Activated naive CD4-positive, alpha-beta T cell treated with anti-CD3 and anti-CD28 coated beads for 36 hours (primary cell): ENCODE measurements at places on chromosomes 4 and X. TPM values are rescaled to one million over a fixed set of nuclear protein-coding genes. Genes with fewer than 3 reads are reported as not detected.

GRCh38 chr4:182074139-182074538 lies 169.1 kb upstream of the TENM3 start:
- DNase-seq = no peak
- H3K4me1 ChIP-seq = no peaks in the 10 kb centered on the region
- no peaks in the 10 kb centered on the region for H3K36me3 ChIP-seq
- no peak overlapping the region for H3K4me3 ChIP-seq
- peaks cover 2% of the 10 kb centered on the region for H3K27me3 ChIP-seq

DNA sequence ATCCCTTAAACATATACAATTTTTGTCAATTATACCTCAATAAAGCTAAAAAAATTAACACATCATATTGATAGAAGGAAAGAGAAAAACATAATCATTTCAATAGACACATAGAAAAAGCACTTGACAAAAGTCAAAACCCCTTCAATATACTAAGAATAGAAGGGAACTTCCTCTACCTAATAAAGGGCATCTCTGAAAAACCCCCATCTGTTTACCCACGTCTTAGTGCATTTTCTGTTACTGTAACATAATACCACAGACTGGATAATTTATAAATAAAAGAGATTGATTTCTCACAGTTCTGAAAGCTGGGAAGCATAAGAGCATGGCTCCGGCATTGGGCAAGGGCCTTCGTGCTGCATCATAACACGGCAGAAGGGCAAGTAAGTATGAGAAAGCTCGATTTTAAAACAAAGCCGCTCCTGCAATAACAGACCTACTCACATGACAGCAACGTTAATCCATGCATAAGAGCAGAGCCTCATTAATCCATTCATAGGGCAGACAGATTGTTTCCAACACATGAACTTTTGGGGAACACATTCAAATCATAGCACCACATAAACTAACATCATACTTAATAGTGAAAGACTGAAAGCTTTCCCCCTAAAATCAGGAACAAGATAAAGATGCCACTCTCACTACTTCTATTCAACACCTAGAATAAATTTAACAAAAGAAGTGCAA lies 15.7 kb downstream of the STEEP1 start:
- H3K4me3 ChIP-seq = no peak overlapping the region
- no peak for DNase-seq
- no peaks in the 10 kb centered on the region for H3K27me3 ChIP-seq
- H3K27ac ChIP-seq = no peak overlapping the region

- H3K4me3 ChIP-seq = no peak overlapping the region
- H3K36me3 ChIP-seq = no peaks in the 10 kb centered on the region
- H3K27me3 ChIP-seq = no peaks in the 10 kb centered on the region
- H3K27ac ChIP-seq = no peak overlapping the region
Observed at GRCh38 chr4:74424111-74424510, 20.8 kb upstream of the AREG start.

GRCh38 chr4:147830987-147831386 lies 99.1 kb downstream of the ARHGAP10 start:
- H3K27ac ChIP-seq = no peak overlapping the region
- H3K4me1 ChIP-seq = peaks cover 8% of the 10 kb centered on the region
- no peak for DNase-seq
- H3K4me3 ChIP-seq = no peak overlapping the region
- H3K27me3 ChIP-seq = no peaks in the 10 kb centered on the region

DNA sequence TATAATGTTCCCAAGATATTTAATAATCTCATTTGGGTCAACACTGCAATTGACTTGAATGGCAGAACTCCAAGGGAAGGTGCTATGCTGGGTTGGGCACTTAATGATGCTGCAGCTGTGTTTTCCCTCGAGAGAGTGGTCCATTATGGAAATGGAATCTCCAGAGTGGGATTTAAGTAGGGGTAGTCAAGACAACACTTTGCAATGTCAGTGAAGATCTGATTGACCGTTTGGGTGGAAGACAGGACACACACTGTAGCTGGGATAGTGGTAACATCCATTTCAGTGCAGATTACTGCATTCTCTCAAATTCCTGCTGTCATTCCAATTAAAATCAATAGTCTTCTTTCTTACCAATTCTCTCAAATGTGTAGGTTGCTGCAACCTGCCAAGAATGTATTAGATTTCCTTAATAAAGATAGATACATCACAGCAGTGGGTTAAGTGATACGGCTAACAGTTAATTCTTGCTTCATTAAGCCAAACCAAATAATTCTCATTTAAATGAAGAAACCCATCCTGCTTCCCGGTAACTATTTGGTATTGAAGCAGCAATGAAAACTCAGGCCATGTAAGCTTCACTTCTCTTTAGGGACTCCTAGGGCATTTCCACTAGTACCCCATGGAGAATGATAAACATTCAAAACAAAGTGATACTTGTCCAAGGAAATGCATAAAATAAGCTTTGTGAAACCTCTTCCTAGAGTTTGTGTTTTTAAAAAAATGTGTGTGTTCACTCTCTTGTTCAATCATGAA lies 40.5 kb upstream of the RASGEF1B start:
- DNase-seq = no peak
- no peak overlapping the region for H3K27ac ChIP-seq
- H3K36me3 ChIP-seq = no peaks in the 10 kb centered on the region
- H3K27me3 ChIP-seq = peaks cover 2% of the 10 kb centered on the region

- H3K27me3 ChIP-seq = no peaks in the 10 kb centered on the region
- peaks cover 2% of the 10 kb centered on the region for H3K36me3 ChIP-seq
- H3K4me1 ChIP-seq = peaks cover 3% of the 10 kb centered on the region
- DNase-seq = peak; percentile 10
Observed at GRCh38 chrX:38717871-38718270, 83.4 kb upstream of the MID1IP1 start.

GRCh38 chr4:54390670-54391069 lies 161.6 kb downstream of the PDGFRA start:
- no peak overlapping the region for H3K27ac ChIP-seq
- no peaks in the 10 kb centered on the region for H3K36me3 ChIP-seq
- H3K4me1 ChIP-seq = no peaks in the 10 kb centered on the region
- H3K4me3 ChIP-seq = no peak overlapping the region
- H3K27me3 ChIP-seq = peaks cover 9% of the 10 kb centered on the region
- DNase-seq = no peak

DNA sequence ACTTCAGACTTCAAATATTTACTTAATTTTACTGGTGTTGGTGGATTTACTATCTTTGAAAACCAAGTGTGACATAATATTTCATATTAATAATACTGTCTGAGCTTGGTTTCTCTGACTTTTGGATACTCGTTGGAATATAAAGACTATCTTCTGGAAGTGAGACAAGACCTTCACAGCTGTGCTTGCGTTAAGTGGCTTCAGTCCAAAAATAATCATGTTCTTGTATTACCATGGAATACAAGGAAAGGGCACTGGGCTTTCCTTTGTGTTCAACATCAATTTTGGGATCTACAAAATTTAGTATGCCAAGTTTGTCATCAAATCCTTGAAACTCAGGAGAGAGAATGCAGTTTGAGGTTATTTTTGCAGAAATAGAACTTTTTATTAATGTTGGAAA lies 712.4 kb upstream of the LCORL start:
- no peaks in the 10 kb centered on the region for H3K27me3 ChIP-seq
- no peak overlapping the region for H3K27ac ChIP-seq
- H3K4me1 ChIP-seq = no peaks in the 10 kb centered on the region
- no peak overlapping the region for H3K4me3 ChIP-seq
- no peaks in the 10 kb centered on the region for H3K36me3 ChIP-seq
- no peak for DNase-seq

GRCh38 chr4:80387390-80388283 lies 52.1 kb downstream of the CFAP299 start:
- no peaks in the 10 kb centered on the region for H3K27me3 ChIP-seq
- no peak overlapping the region for H3K4me3 ChIP-seq
- H3K4me1 ChIP-seq = no peaks in the 10 kb centered on the region
- DNase-seq = no peak
- no peaks in the 10 kb centered on the region for H3K36me3 ChIP-seq

DNA sequence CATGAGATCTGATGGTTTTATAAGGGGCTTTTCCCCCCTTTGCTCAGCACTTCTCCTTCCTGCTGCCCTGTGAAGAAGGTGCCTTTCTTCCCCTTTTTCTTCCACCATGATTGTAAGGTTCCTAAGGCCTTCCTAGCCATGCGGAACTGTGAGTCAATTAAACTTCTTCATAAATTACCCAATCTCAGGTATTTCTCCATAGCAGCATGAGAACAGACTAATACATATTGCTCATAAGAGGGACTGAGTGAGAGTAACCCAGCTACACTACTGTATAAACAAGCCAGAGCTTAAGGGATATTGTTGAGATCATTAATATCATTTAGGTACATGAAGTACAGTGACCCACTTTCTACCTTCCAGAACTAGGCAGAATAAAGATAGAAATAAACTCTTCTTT lies 102.9 kb downstream of the TEX13A start:
- H3K4me3 ChIP-seq = no peak overlapping the region
- no peak for DNase-seq
- H3K27me3 ChIP-seq = no peaks in the 10 kb centered on the region
- H3K4me1 ChIP-seq = no peaks in the 10 kb centered on the region
- no peak overlapping the region for H3K27ac ChIP-seq

- no peaks in the 10 kb centered on the region for H3K27me3 ChIP-seq
- H3K4me1 ChIP-seq = peaks cover 42% of the 10 kb centered on the region
- H3K27ac ChIP-seq = peak overlapping the region; percentile 99
- H3K36me3 ChIP-seq = peaks cover 22% of the 10 kb centered on the region
Observed at GRCh38 chr4:98928131-98928504, 815 bp downstream of the EIF4E start.

- no peak overlapping the region for H3K27ac ChIP-seq
- H3K4me3 ChIP-seq = no peak overlapping the region
- DNase-seq = no peak
- H3K36me3 ChIP-seq = no peaks in the 10 kb centered on the region
Observed at GRCh38 chrX:3379111-3379510, 32.7 kb upstream of the MXRA5 start.

GRCh38 chr4:173403051-173403450 lies 4.1 kb upstream of the SCRG1 start:
- H3K27me3 ChIP-seq = peaks cover 4% of the 10 kb centered on the region
- no peaks in the 10 kb centered on the region for H3K36me3 ChIP-seq
- no peak overlapping the region for H3K27ac ChIP-seq
- no peak overlapping the region for H3K4me3 ChIP-seq
- DNase-seq = no peak

- no peak overlapping the region for H3K27ac ChIP-seq
- no peak for DNase-seq
- H3K4me3 ChIP-seq = no peak overlapping the region
- no peaks in the 10 kb centered on the region for H3K36me3 ChIP-seq
- no peaks in the 10 kb centered on the region for H3K27me3 ChIP-seq
- H3K4me1 ChIP-seq = no peaks in the 10 kb centered on the region
Observed at GRCh38 chr4:20297783-20298182, 46.1 kb downstream of the SLIT2 start.

GRCh38 chrX:78513971-78514738 lies 145.0 kb downstream of the RTL3 start:
- DNase-seq = no peak
- H3K27ac ChIP-seq = peak overlapping the region; percentile 19
- H3K4me3 ChIP-seq = no peak overlapping the region
- no peaks in the 10 kb centered on the region for H3K27me3 ChIP-seq
- H3K36me3 ChIP-seq = peaks cover 3% of the 10 kb centered on the region

DNA sequence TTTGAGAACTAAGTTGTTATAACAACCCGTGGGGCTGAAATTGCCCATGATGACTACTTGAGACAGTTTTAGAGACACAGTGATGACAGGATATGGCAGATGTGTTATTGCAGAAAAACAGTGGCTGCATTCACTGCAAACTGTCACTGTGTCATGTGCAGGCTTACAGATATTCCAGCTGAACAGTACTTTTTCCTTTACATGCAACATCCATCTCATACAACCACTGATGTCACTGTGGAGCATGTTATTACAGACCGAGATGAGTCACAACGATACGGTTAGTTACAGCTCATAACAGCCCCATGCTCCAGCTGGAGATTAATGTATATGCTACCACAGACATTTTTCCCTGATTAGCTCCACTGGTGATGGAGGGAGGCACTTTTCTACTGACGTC lies 207.4 kb downstream of the TMA16 start:
- no peak for DNase-seq
- H3K4me3 ChIP-seq = no peak overlapping the region
- no peak overlapping the region for H3K27ac ChIP-seq
- peaks cover 8% of the 10 kb centered on the region for H3K27me3 ChIP-seq
- no peaks in the 10 kb centered on the region for H3K4me1 ChIP-seq

DNA sequence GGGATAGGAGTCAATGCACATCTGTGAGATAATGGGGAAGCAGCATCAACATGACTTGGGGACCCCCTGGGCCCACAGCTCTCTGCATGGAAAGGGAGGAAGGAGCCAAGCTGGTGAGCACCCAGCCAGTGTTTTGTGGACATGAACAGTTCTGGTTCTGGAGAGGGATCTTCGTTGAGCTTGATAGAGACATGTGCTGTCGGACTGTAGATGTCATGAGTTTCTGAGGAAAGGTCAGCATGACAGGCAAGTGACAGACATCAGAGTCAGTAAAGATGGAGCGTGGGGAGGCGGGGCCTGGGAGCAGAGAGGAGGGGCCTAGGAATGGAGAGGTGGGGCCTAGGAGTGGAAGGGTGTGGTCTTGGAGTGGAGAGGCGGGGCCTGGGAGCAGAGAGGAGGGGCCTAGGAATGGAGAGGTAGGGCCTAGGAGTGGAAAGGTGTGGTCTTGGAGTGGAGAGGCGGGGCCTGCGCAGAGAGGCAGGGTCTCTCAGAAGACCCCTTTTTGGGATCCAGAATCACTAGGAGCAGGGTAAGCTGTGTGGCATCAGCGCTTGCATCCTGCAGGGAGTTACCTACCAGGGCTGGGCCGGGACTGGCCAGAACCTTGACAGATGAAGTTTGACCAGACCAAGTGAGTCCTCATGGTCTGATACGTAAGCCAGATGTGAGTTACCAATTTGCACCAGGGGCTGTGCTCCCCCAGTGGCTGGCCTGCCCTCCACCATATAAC lies 33.7 kb downstream of the PIGG start:
- H3K36me3 ChIP-seq = peaks cover 68% of the 10 kb centered on the region
- no peak for DNase-seq
- H3K4me1 ChIP-seq = no peaks in the 10 kb centered on the region
- H3K27ac ChIP-seq = no peak overlapping the region

DNA sequence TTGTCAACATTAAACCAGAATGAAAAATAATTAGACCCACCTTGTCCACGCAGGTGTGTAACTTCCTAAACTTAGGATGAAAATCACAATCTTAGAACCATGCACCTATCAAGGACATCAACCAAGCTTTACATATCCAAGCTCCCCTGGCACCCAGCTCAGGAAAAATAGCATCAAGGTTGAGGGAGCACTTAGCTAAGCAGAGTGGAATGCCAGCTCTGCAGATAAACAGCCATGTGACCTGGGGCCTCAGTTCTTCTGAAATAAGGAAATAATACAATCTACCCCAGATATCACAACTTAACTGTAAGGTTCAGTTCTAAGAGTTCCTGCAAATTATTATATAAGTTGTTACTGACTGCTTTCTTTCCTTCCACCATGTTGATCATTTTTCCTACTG lies 64.7 kb downstream of the DHX15 start:
- H3K36me3 ChIP-seq = peaks cover 53% of the 10 kb centered on the region
- no peaks in the 10 kb centered on the region for H3K27me3 ChIP-seq
- no peak overlapping the region for H3K4me3 ChIP-seq
- no peak overlapping the region for H3K27ac ChIP-seq

The AFM gene
- not detected for total RNA-seq

The LPAR4 gene
- not detected for total RNA-seq

The FGFR3 gene
- total RNA-seq = 0.27 TPM

The HTN3 gene
- not detected for total RNA-seq

The ZCCHC18 gene
- total RNA-seq = 0.17 TPM

The POF1B gene
- 0.12 TPM for total RNA-seq

The P2RY8 gene
- total RNA-seq = 9.8 TPM
